Kidney tubule cell (primary cell): ENCODE measurements at places on chromosomes 12 and 14.
A peak's percentile ranks its signal among the peaks of the same experiment; 100 is the strongest.

- no peak for DNase-seq
These were observed 37.6 kb upstream of the CCDC63 start for GRCh38 chr12:110809149-110809548.

DNA sequence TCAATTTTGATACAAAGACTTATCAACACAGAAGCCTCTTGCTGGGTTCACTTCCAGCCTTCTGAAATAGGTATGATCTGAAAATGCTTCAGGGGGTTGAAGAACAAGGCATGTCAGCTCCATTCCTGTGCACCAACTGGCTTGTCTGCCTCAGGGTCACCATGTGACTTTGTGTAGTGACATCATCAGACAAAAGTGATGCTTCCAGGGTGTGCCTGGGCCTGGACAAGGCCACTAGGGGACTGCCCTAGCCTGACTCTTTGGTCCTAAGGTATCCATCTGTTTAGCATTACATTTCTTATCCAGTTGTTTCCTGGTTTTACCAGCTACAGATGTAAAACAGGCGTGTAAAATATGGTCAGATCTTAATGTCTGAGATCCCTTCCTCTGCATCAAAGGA is 155.6 kb downstream of the CAND1 start:
- DNase-seq: peak; percentile 26

DNA sequence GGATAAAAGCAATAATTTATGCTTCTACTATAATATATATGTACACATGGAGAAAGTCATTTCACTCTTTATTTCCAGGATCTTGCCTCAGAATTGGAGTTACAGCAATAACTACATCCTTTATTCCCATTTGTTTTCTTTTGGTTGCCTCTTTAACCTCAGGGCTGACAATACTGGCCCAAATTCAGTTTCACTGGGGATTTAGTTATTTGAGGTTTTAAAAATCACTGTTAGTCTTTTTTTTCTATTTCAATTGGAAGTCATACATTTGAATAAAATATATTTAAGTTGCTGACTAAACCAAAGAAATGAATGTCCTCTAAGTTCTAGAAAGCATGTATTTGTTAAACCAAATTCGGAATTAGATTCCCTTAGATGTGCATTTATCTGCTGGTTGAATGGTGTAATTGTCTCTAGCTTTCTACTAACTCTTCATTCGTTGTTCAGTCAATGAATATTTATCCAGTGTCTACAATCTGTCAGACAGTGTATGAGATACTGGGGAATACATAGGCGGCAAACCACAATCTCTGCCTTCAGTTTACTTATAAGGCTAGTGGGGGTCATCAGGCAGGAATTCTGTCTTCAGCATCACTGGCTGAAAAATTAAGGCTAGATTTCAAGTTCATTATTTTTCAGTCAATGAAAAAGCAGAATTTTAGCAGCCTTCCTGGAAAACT is 190.8 kb upstream of the ARHGAP5 start:
- DNase-seq: no peak

DNA sequence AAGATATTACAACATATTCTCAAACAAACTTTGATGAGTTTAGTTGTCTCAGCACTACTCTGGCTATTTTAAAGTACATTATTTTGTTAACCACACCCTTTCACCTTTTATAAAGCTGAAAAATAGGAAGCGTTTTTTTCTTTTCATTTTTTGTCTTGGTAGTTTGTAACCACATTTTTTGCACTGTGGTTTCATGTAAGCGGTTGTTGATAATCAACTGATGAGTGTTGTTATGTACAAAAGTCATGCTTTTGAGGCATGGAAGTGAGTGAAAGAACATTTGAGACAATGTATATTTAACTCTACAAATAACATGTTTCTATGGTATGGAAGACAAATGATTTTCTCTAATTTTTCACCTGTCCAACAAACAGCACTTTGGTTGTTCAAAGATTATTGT is 52.1 kb upstream of the ATP2B1 start:
- DNase-seq: no peak

- no peak for DNase-seq
These were observed 13.9 kb downstream of the SLC35E3 start for GRCh38 chr12:68759852-68760251.

- DNase-seq: peak; percentile 41
These were observed 180.5 kb downstream of the KITLG start for GRCh38 chr12:88399811-88400210.

DNA sequence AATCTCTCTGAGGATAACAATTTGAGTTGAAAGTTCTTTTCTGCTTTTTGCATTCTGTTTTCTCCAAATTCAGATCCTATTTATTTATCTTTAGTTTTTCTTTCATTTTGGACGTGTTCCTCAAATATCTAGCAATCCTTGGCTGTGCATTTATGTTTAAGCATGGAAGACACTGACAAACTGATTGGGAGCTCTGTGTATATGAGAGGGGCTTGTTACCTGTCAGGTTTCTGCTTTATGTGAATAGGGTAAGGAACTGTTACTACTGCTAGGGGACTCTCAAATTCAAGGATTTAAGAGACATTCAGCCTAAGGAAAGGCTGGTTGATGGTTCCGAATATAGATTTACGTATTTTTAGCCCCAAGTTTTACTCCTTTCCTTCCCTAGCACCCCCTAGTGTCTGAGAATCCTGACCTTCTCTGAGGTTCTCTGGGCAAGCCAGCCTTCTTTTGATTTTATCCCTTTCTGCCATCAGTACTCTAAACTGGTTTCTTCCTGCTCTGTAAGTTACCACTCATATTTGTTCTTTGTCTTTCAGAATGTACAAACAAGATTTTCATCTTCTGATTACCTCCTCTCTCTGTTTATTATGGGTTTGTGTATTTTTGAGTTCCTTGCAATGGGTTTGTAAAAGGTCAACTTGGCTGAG is 30.5 kb downstream of the YLPM1 start:
- DNase-seq: no peak

DNA sequence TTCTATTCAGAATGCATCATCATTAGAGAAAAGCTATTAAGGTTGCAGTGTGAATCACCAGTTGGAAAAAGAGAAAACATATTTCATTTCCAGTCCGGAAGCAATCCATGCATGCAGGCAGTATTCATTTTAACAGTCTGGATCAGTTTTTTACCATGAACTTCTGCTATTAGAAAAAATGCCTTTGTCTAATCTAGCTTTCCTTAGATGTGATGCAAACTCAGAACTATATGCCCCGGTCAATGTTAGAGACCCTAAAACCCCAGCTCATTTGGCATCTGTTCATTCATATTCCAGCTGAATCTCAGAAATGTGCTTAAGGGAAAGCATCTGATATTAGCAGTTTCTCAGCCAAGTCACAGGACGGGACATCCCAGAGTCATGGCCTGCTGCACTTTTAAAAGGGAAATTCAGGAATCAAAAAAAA is 8.5 kb downstream of the IRAK3 start:
- DNase-seq: no peak

- peak; percentile 19 for DNase-seq
These were observed 360.5 kb upstream of the TMPO start for GRCh38 chr12:98154850-98155249.

DNA sequence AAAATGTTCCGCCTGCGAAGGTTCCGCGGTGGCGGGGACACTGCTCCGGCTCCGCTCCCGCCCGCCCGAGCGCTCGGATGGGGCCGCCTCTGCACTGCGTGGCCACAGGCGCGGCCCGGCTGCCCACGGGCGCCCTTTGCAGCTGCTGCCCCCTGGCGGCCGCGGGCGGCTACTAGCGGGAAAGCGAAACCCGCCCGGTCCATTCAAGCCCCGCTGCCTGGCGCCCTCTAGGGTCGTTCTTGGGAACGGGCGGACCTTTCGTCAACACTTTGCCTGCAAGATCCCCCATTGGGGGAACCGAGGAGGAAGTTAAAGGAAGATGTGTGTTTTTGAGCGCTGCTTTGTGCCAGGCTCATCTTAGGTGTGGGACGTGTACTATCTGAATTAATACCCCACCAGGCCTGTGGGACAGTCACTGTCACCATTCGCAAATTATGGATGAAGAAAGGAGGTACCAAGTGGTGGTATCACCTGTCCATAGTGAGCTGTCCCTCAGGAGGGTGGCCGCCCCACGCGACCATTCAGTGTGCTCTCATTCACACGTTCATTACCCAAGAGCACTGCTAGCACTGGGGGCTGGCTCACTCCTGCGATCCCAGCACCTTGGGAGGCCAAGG is 19.4 kb downstream of the GPR132 start:
- DNase-seq: peak; percentile 76

- DNase-seq: peak; percentile 53
These were observed 45.2 kb downstream of the GRIP1 start for GRCh38 chr12:66633676-66634075.

DNA sequence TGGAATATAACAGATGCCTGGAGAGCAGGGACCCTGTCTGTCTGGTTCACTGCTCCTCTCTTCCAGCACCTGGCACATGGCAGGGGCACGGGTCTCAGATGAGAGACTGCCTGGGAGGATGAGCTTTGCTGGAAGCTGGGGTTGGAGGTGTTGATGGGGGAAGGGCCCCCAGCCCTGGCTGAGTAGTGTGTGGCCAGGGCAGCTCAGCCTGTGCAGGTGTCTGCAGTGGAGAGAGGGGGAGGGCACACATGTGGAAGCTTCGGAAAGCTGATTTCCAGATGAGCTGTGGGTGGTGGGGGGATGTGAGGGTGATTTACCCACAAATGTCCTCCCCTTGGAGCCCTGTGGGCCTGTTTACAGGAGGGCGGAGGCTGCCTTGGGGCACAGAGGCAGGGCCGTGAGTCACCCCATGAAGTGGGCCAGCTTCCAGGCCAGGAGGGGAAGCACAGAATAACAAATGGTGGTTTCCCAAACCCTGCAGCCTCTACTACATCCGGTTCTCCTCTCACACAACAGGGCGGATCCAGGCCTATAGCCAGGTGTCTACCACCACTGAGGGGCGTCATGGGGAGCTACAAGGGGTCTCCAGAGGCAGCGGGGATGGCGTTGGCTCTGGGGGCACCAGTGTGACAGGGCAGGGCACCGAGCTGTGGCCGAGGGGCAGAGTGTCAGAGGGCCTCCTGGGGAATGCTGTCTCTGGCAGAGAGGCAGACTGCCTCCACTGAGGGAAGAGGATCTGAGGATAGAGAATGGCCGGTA is 11.0 kb downstream of the KRT7 start:
- peak; percentile 97 for DNase-seq

GRCh38 chr14:30822080-30822571 is 52.2 kb upstream of the COCH start:
- no peak for DNase-seq

- no peak for DNase-seq
These were observed 45.8 kb downstream of the MIA2 start for GRCh38 chr14:39279515-39279914.

DNA sequence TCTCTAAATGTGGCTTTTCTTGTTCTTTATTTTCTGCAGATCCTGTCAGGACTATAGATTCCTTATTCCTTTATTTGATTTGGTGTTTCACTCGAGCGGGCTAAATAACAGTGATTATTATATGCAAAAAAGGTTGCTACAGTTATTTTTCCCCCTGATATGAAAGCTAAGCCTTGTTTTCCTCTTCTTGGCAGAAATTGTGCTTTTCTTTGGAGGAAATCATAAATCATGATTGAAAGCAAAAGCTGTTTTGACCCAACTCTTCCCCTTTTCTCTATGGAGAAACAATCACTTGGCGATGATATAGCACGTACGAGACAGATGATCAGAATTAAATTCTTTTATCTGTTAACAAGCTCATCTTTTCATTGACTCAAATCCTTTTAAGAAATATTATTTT is 31.4 kb downstream of the PPFIBP1 start:
- no peak for DNase-seq

- DNase-seq: no peak
These were observed 251.2 kb upstream of the EGLN3 start for GRCh38 chr14:34201909-34202637.

DNA sequence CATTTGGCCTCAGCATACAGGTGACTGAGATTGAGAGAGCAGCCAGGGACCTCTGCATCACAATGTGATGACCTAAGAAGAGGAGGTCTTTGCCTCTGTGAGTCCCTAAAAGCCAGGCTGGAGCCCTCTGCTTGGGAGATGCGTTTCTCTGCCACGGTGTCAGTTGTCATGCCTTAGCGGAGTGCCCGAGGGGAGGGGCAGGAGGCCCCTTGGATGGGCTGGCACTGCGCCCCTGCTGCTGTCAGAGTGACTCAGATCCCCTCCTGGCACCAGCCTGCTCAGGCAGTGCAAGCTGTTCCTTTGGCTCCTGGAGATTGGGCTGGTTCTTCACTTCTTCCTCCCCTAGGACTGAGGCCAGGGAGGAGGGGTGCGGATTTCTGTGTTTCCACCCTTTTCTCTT is 64.9 kb upstream of the KCNA5 start:
- no peak for DNase-seq

- no peak for DNase-seq
These were observed 484 bp downstream of the RIC8B start for GRCh38 chr12:106774808-106775524.

- no peak for DNase-seq
These were observed 746.5 kb downstream of the SLC6A15 start for GRCh38 chr12:84165998-84166571.

DNA sequence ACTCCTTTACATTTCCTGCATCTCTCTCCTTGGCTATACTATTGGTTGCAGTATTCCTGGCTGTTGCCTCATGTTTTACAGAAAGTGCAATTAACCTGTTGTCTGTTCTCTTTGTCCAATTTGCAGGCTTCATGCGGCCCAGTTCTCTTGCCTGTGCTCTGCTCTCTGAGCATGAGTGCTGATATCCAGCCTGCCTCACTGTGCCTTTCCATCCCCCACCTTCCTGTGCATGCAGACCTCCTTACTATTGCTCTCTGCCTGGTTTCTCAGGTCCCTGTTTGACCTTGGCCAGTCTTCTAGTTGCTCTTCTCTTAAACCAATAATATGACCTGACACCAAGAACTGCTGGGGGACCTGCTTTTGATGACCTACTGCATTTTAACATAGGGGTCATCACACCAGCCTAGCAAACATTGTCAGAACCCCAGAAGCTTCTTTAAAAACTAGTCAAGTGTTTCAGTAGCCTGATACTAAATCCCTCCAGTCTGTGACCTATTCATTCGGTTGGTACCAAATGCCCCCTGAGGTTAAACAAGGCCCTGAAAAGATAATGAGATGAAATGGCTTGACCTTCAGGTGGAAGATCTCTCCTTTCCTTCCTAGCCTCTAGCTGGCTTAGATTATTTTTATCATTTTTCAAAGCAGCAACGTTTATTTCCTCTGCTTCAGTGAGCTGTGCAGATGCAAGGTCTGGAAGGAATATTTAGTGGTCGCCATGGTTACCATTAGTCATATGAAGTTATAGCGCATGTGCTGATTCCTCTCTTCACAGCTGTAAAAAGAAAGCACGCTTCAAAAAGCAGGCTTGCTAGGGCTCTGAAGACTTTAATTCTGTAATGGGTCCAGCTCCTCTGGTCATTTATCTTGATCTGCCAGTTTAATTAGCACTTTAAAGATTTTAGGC is 216.5 kb downstream of the PHLDA1 start:
- peak; percentile 96 for DNase-seq

- no peak for DNase-seq
These were observed 281.3 kb downstream of the TMEM132D start for GRCh38 chr12:129622566-129622965.
